GM10248 (cell line): ENCODE measurements at places on chromosomes 12 and 14.
A peak's percentile ranks its signal among the peaks of the same experiment; 100 is the strongest.

- DNase-seq = no peak
Observed at GRCh38 chr14:22432348-22432976, 156.6 kb downstream of the DAD1 start.

DNA sequence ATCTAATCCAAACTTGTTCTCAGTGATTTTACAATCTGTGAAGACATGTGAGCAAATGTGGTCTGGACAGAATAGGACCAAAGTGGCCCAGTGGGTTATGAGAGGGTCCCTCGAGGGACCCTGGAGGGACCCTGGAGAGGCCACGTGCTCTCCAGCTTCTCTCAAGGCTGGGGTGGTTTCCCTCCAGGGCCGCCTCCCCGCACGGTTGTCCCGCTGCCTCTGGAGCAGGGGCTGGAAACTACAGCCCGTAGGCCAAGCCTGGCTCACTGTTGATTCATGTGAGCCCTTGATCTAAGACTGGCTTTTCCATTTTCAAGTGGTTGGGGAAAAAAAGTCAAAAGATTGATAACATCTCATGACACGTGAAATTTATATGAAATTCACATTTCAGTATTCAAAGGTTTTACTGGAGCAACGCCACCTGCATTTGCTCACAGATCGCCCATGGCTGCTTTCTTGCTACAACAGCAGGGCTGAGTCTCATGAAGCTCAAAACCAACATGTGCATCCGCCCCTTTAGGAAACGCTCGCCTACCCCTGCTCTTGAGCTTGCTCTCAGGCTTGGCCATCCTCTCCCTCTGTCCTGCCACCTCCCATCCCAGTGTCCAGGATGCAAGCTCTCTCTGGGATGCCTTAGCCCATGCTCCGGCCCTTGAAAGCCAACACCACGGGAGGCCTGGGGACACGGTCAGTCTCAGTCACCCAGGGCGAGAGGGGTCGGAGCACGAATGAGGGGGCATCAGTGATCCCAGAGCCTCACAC, 12.1 kb upstream of the LRTM2 start:
- no peak for DNase-seq

- no peak for DNase-seq
Observed at GRCh38 chr12:102106905-102107304, 13.0 kb downstream of the NUP37 start.

DNA sequence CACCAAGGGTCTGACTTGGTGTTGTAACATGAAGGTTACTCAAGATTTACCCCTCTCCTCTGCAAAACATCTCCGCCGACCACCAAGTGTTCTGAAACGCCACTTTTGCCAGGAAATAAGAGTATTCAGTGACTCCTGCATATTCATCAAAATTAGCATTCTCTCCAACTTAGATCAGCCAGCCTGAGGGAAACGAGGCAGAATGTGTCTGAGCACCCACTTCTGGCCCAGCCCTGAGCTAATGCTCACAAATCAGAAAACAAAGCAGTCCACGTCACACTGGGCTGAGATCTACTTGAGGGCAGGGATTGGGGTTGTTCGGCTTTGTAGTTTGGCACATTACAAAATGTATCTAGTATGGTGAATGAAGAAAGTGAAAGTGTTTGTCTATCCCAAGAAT, 64.3 kb downstream of the TBX5 start:
- DNase-seq = no peak

GRCh38 chr14:77181603-77182437, at the start of gene TMEM63C:
TSS of gene TMEM63C (plus strand) at chr14:77181798. CDS start at chr14:77218814, 37,016 bp downstream.
- DNase-seq = peak; percentile 63

GRCh38 chr12:122942637-122943036, 23.6 kb downstream of the ABCB9 start:
- no peak for DNase-seq

DNA sequence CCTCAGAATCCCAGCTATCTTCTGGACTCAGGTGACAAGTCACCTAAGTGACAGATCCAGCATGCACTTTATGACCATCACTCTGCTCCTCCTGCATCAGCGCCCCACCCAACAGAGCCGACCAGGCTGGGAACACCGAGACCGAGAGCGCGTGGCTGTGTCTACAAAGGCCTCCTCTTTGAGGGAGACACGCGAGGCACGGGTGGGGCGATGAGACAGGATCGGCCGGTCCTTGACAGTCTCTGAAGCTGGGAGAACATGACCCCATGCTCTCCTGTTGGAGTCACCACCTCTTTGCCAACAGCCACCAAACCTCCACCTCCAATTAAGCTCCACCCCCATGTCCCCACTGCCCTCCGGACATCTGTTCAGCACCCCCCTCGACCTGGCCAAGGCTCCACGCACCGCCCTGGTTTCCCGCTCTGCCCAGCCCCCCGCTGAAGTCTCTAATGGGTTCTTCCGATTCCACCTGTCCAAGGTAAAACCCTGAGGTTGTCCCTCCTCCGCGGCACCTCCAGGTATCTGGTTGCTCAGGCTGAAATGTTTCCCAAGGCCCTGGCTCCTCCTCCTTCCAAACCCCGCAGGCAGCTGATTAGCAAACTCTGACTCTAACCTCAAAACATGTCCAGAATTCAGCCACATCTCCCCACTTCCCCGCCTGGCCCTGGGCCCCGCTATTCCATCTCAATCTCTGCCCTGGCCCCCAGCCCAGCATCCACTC, 31.5 kb downstream of the HSP90AA1 start:
- DNase-seq = no peak

GRCh38 chr14:92404421-92404820, 81.5 kb downstream of the SLC24A4 start:
- no peak for DNase-seq

DNA sequence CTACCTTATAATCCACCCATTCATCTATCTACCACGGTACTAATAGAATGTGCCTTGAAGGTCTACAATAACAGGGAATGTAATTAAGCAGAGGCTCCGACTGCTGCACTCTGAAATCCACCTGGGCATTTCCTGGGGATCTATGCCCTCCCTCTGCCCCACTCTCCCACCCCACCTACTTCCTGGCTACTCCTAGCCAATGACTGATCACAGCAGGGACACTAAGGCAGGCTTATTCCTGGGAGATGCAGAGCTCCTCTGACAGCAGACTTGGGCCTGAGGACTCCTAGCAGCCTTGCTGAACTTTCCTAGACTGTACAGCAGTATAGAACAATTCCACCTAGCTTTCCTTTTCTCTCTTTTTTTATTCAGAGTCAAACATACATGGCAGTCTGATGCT, 91.1 kb upstream of the DHRS4 start:
- DNase-seq = no peak

- DNase-seq = no peak
Observed at GRCh38 chr12:108454539-108455139, 60.4 kb upstream of the FICD start.

- no peak for DNase-seq
Observed at GRCh38 chr12:132494294-132495164, 4.6 kb downstream of the FBRSL1 start.

DNA sequence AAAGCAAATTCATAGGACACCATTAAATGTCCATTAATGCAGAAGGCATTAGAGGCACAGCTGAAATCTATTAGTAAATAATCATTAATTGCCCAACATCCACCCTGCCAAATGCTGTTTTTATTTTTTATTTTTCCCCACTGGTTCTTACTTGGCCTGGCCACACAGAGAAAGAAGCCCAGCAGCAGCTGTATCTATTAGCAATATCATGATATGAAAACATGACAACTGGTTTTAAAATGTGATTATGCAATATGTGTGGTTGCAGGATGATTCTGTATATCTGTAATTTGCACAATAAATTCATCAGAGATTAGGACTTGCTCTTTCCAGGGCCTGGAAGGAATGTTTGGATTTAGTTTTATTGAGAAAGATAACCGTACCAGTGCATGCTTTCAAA, 44.9 kb downstream of the SIX6 start:
- DNase-seq = no peak

- DNase-seq = no peak
Observed at GRCh38 chr12:89783359-89784060, 74.9 kb upstream of the ATP2B1 start.

- no peak for DNase-seq
Observed at GRCh38 chr12:75631831-75632230, 120.4 kb upstream of the KRR1 start.

GRCh38 chr14:32710231-32710671, 228.4 kb upstream of the NPAS3 start:
- DNase-seq = no peak

DNA sequence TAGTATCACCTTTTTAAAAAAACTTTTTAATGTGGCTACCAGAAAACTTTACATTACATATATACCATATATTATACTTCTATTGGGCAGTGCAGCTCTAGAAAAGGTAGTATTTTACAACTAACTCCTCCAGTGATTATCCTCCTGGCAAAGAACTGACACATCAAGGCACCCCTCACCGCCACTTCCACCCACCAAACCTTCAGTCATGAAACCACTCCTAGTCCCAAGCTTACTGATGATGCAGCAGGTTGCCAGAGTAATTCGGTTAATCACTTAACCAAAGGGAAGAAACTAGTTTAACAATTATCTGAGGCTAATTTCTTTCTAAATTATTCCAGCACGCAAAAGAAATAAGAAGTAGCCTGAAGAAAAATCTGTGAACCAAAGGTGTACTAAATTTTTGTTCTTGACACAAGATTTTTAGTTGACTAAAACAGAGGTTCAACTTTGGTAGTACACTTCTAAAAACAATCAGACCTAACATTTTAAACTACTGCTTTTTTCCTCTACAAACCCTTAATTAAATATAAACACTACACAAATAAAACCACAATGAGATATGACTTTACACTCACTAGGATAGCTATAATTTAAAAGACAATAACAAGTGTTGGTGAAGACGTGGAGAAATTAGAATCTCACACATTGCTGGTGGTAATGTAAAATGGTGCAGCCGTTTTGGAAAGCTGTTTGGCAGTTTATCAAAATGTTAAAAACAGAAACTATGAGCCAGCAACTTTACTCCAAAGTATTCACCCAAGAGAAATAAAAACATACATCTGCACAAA, 16.7 kb downstream of the SPPL3 start:
- DNase-seq = no peak

- no peak for DNase-seq
Observed at GRCh38 chr14:64202716-64203115, 91.5 kb downstream of the ESR2 start.

- DNase-seq = no peak
Observed at GRCh38 chr12:108881953-108882352, 2.1 kb downstream of the DAO start.

DNA sequence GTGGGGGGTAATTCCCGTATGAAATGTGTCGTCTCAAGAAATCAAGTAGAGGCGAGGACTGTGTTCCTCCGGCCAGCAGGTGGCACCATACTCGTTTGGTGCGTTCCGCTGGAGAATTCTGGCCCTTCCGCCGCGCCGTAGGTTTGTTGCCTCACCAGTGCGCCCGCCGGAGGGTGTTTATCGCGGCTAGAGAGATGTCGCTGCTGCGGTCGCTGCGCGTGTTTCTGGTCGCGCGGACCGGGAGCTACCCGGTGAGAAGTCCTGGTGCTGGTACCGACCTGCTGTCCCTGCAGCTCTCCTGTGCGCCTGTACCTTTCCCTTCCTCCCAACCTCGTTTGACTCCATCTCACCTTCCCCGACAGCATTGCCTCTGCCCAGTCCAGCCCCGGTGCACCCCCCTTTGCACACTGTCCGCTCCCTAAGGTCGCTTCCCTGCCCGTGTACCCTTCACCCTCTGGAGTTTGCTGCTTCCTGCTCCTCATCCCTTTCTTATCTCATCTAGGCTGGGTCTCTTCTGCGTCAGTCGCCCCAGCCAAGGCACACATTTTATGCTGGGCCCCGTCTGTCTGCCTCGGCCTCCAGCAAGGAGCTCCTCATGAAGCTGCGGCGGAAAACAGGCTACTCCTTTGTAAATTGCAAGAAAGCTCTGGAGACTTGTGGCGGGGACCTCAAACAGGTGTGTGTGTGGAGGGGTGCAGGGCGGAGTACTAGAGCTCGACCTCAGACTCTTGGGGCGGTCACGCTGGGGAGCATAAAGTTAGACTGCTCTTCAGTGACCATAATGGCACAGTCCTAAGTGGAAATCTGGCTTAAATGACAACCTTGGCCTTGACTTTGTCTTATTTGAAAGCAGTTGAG, at the start of gene TSFM:
TSFM (plus strand) TSS at position 180 of the 858 bp plus-strand sequence; CDS start at position 195, 15 bp downstream.
- DNase-seq = peak; percentile 90

- no peak for DNase-seq
Observed at GRCh38 chr12:48917857-48918537, 7.3 kb downstream of the FKBP11 start.

GRCh38 chr14:37625597-37626595, 30.5 kb downstream of the TTC6 start:
- DNase-seq = no peak

DNA sequence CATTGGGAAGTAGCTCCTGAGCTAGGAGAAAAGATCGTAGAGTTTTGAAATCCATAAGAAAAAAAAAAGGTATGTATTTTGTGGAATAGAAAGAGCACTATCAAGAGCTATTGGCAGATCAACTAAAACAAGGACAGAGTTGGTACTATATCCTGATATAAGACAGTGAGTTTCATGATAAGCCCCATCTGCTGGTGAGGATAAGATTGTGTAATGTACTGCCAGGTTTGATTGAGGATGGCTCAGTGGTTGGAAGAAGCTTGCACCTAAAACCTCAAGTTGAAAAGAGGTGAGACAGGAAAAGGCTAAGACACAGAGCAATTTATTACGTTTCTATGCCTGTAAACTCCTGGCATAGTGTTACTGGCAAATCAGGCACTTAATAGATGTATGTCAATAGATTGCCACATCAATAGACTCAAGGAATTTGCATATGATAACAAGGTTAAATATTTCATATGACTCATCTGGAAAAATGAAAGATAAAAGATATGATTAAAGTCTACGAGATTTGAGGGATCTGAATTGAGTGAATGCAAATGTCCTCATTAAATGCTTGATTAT, 525.6 kb downstream of the FLRT2 start:
- DNase-seq = no peak

DNA sequence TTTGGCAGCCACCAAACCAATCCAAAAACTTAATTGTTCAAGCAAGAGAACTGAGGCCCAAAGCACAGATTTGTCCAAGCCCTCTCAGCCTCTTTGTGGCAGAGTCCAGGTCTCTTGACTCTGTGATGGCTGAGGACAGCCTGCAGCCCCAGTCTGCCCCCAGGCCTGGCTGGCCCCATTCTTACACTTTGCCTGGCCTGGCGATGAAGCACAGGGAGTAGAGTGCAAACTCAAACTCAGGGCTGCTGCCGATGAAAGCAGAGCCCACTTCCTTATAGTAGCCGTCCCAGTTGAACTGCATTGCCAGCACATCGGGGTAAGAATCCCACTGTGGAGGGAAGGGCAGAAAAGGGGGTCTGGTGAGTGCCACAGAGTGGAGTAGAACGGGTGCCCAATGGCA, 5.6 kb upstream of the RPAP3 start:
- DNase-seq = no peak

- DNase-seq = no peak
Observed at GRCh38 chr12:75505706-75506312, 5.6 kb downstream of the KRR1 start.

GRCh38 chr14:54050759-54051158, 94.1 kb upstream of the BMP4 start:
- no peak for DNase-seq
